K562 (cell line): ENCODE measurements at places on chromosomes 12 and 14. TPM values are rescaled to one million over a fixed set of nuclear protein-coding genes. Genes with fewer than 3 reads are reported as not detected.
A peak's percentile ranks its signal among the peaks of the same experiment; 100 is the strongest.

DNA sequence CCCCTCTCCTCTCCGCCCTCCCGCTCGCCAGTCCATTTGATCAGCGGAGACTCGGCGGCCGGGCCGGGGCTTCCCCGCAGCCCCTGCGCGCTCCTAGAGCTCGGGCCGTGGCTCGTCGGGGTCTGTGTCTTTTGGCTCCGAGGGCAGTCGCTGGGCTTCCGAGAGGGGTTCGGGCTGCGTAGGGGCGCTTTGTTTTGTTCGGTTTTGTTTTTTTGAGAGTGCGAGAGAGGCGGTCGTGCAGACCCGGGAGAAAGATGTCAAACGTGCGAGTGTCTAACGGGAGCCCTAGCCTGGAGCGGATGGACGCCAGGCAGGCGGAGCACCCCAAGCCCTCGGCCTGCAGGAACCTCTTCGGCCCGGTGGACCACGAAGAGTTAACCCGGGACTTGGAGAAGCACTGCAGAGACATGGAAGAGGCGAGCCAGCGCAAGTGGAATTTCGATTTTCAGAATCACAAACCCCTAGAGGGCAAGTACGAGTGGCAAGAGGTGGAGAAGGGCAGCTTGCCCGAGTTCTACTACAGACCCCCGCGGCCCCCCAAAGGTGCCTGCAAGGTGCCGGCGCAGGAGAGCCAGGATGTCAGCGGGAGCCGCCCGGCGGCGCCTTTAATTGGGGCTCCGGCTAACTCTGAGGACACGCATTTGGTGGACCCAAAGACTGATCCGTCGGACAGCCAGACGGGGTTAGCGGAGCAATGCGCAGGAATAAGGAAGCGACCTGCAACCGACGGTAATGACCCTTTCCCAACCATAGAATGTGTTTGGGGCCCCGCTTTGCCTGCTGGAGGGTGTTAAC, 615 bp downstream of the CDKN1B start:
- no peaks in the 10 kb centered on the region for H3K27me3 ChIP-seq
- peaks cover 36% of the 10 kb centered on the region for H3K36me3 ChIP-seq
- H3K27ac ChIP-seq, result peak overlapping the region; percentile 95
- peaks cover 25% of the 10 kb centered on the region for H3K4me1 ChIP-seq

FAM90A1 gene
- total RNA-seq, result 0.16 TPM in 1 of 2 replicates, not detected in the other

AKAP5 gene
- 0.35 and 0.40 TPM in 2 replicates for total RNA-seq

- 0 out of 2 replicates have a peak, but pooled peaks cover 3% of the 10 kb centered on the region for H3K27me3 ChIP-seq
- no peaks in the 10 kb centered on the region for H3K36me3 ChIP-seq
- no peak overlapping the region for H3K4me3 ChIP-seq
- peaks cover 15% of the 10 kb centered on the region for H3K4me1 ChIP-seq
Measured at GRCh38 chr14:100640471-100641273, 53.5 kb upstream of the BEGAIN start.

GRCh38 chr14:50497351-50497750, 35.0 kb downstream of the MAP4K5 start:
- H3K4me1 ChIP-seq, result no peaks in the 10 kb centered on the region
- no peak overlapping the region for H3K27ac ChIP-seq

TCL1B gene
- not detected in 2 replicates for total RNA-seq

ATL1 gene
- 0.16 TPM in 1 of 2 replicates, not detected in the other for total RNA-seq

DNA sequence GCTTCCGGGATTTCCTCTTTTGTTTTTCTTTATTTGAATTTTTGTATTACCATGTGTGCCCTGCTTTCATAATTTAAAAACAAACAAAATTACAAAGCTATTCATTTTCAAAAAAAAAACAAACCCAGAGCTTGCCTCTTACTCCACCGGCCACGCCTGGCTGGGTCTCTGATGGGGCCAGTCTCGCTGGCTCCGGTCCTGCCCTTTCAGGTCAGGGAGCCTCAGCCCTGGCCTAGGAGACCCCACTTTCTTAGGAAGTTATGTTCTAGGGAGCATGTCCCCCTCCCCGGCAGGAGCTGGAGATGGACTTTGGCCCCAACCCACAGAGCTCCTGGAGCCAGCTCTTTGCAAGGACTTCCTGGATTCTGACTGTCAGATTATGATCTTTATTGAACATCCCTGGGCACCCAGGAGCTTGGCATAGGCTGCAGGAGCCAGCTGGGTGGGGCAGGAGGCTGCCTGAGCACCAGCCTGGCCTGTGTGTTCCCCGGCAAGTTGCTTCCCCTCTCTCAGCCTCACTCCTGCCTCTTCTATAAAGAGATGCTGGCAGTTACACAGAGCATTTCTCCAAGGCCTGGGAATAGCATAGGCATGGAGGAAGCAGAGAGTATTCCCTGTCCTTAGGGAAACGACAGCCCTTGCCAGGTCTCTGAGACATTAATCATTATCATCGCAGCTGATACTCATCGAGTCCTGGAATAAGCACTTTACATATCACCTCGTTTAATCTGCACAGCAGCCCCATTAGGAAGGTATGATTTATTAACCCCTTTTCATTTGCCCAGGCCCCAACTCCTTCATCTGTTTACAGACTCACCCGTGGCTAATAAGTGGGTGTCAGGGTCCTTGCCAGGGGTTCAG, 3.5 kb downstream of the DEGS2 start:
- no peak overlapping the region for H3K27ac ChIP-seq
- H3K4me3 ChIP-seq, result no peak overlapping the region
- H3K4me1 ChIP-seq, result no peaks in the 10 kb centered on the region
- no peaks in the 10 kb centered on the region for H3K36me3 ChIP-seq
- no peak for DNase-seq

- no peak overlapping the region for H3K27ac ChIP-seq
- no peak overlapping the region for H3K4me3 ChIP-seq
- H3K36me3 ChIP-seq, result no peaks in the 10 kb centered on the region
- no peak for DNase-seq
- H3K27me3 ChIP-seq, result no peaks in the 10 kb centered on the region
Measured at GRCh38 chr12:75831402-75831801, 200.2 kb downstream of the PHLDA1 start.

GRCh38 chr12:132407451-132407961, 78.1 kb upstream of the GALNT9 start:
- no peaks in the 10 kb centered on the region for H3K36me3 ChIP-seq
- H3K27ac ChIP-seq, result no peak overlapping the region
- H3K4me1 ChIP-seq, result peaks cover 36% of the 10 kb centered on the region
- peak; percentile 47 for DNase-seq
